ENCODE measurements at places on chromosomes 7 and 10. TPM values are rescaled to one million over a fixed set of nuclear protein-coding genes. Genes with fewer than 3 reads are reported as not detected.

LRCH4 gene
- total RNA-seq, result 24.1 TPM

TRIM50 gene
- total RNA-seq, result 0.78 TPM

ZNF735 gene
- 0.28 TPM for total RNA-seq

PDE6C gene
- 0.29 TPM for total RNA-seq

CTNNA3 gene
- 1.4 TPM for total RNA-seq

AGR3 gene
- 1.3 TPM for total RNA-seq

ERVW-1 gene
- 3.3 TPM for total RNA-seq

HOXA3 gene
- 14.8 TPM for total RNA-seq

DYNC1I1 gene
- total RNA-seq, result 9.1 TPM

UCMA gene
- total RNA-seq, result not detected

FAM171A1 gene
- total RNA-seq, result 21.5 TPM

PIP gene
- not detected for total RNA-seq

NFKB2 gene
- total RNA-seq, result 10.3 TPM

PRSS37 gene
- total RNA-seq, result 0.33 TPM

NKX1-2 gene
- 2.6 TPM for total RNA-seq

TMUB1 gene
- 18.2 TPM for total RNA-seq

GHRHR gene
- 2.2 TPM for total RNA-seq

HEPACAM2 gene
- total RNA-seq, result 0.19 TPM

TBX20 gene
- total RNA-seq, result not detected

TAS2R3 gene
- total RNA-seq, result 1.1 TPM

ICA1 gene
- 31.4 TPM for total RNA-seq

MLXIPL gene
- 4.3 TPM for total RNA-seq

AKR1C8 gene
- not detected for total RNA-seq

LAMTOR4 gene
- total RNA-seq, result 102 TPM

TMEM254 gene
- total RNA-seq, result 16.5 TPM

INA gene
- total RNA-seq, result 226 TPM

CDHR1 gene
- total RNA-seq, result 3.2 TPM

CCL24 gene
- total RNA-seq, result not detected

NEUROD6 gene
- total RNA-seq, result not detected

OR2A1 gene
- total RNA-seq, result 0.09 TPM

PTPN20 gene
- total RNA-seq, result not detected

PHYHIPL gene
- total RNA-seq, result not detected

MEST gene
- 17.1 TPM for total RNA-seq

VWDE gene
- 0.82 TPM for total RNA-seq

TSPAN12 gene
- total RNA-seq, result 12.7 TPM

GALNT17 gene
- total RNA-seq, result 3.2 TPM

TBATA gene
- 1.5 TPM for total RNA-seq

CYP51A1 gene
- 94.2 TPM for total RNA-seq

SFTPA2 gene
- total RNA-seq, result 0.07 TPM

TFEC gene
- 0.06 TPM for total RNA-seq

BTBD16 gene
- not detected for total RNA-seq

TDRD1 gene
- total RNA-seq, result under 0.01 TPM

SOSTDC1 gene
- total RNA-seq, result 2.5 TPM

LLCFC1 gene
- total RNA-seq, result not detected

COL1A2 gene
- total RNA-seq, result 0.13 TPM

IFIT1B gene
- 0.13 TPM for total RNA-seq

NFE2L3 gene
- total RNA-seq, result 13.3 TPM

PIK3AP1 gene
- 8.4 TPM for total RNA-seq

BMPER gene
- 1.3 TPM for total RNA-seq
